Activated CD4-positive, CD25-positive, alpha-beta regulatory T cell treated with anti-CD3 and anti-CD28 coated beads, Interleukin-2, amount 50 U/mL, for 72 hours (primary cell): ENCODE measurements at places on chromosomes 2 and 18.

DNA sequence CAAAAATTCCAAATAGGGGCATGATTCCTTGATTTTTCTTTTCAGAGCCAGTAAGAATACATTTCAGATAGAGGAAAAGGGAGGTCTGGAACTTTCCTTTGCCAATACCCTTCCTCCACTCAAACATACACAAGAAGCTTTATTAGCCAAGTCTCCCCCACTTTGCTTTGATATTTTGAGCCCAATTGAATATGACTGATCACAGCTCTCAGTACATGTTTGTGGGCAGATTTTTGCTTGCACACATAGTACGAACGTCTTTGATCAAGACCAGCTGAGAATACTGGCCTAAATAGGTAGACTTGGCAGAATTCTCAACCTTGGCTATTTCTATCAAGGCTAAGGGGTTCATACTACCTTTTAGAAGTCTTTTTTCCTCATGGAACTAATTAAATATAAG is 148.8 kb upstream of the PGAP1 start:
- DNase-seq: no peak

- DNase-seq: no peak
Observed at GRCh38 chr2:99961196-99961913, 181.0 kb downstream of the AFF3 start.

DNA sequence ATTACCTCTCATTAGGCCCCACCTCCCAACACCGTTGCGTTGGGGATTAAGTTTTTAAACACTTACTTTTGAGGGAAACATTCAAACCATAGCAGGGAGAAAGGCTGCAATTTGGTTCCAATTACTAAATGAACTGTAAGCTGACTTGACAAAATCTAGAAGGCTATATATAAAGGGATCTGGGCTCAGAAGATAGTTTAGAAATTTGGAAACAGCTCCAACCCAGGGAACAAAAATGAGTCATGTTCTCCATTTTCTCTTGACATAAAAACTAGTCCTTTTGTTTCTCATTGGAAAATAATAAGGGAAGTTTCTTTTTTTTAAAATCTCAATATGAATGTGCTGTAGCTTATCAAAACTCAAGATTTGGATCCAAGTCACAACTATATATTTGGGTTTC is 17.5 kb downstream of the MOGAT1 start:
- no peak for DNase-seq

DNA sequence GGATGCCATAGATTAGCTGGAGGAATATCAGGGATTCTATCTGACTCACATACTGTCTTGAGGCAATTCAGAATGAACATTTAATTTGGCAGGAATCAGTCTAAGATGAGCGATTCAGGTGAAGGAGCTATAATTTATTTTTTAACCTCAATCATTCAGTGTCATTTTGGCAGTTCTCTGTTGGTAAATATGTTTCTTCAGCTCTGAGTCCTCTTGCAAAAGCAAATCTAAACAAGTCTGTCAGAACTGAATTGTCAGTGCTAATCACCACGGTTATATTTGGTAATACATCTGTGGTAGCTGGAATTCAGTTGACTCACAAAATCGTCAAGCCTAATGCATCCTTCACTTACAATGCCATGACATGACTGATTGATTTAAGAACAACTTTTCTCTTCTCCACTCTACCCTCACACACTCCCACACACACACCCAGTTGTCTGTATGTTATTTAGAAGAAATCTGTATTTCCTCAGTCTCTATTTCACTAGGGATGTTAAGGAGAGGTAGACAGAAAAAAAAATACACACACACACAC is 516.6 kb upstream of the NXPH2 start:
- DNase-seq: no peak

- no peak for DNase-seq
Observed at GRCh38 chr2:145095641-145096435, 575.9 kb upstream of the ZEB2 start.

GRCh38 chr2:235347691-235348090 is 146.2 kb upstream of the AGAP1 start:
- no peak for DNase-seq

GRCh38 chr18:10336749-10337350 is 117.6 kb upstream of the APCDD1 start:
- DNase-seq: no peak

DNA sequence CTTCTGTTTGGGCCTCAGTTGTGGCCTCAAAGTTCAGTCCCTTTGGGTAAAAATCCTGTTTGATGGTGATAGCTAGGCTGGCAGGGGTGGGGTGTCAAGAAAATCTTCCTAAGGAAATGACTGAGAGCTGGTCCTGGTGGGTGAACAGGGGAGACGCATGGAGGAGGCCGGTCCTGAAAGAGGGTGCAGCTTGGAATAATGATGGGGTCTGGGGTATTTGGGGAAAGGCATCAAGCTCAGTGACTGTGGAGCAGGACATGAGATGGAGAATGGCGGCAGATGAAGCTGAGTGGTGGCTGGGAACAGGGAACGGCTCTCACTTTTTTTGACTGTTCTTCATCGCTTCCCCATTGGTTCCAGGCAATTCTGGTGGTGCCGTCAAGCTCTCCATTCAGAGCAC is 140.7 kb upstream of the PKDCC start:
- no peak for DNase-seq

GRCh38 chr2:43221763-43222474 is 4.5 kb downstream of the ZFP36L2 start:
- peak; percentile 49 for DNase-seq

DNA sequence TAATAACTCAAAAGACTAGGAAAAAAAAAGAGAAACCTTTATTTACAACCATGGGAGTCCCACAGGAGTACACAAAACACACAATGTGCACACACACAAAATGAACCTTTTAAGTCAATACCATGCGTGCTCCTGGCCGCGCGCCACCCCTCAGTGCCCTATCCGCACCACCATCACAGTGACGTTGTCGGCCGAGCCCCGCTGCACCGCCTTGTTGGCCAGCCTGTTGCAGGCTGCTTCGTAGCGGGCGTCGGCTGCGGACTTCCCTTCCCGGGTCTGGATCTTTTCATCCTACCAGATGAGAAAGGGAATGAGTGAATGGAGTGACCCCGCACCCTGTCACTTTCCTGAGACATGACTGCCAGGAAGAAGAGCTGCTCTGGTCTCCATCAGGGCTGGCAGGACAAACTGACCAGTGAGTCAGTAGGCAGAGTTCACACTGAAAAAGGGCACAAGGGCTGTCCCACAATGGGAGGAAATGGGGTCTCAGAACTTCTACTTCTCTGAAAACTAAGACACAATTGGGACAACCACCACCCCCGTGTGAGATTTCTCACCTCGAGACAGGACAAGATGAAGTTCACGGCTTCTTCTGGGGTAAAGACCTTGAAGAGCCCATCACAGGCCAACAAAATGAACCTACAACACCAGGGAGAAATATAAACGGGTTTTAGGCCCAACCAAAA is 11.8 kb downstream of the ERFE start:
- DNase-seq: no peak

DNA sequence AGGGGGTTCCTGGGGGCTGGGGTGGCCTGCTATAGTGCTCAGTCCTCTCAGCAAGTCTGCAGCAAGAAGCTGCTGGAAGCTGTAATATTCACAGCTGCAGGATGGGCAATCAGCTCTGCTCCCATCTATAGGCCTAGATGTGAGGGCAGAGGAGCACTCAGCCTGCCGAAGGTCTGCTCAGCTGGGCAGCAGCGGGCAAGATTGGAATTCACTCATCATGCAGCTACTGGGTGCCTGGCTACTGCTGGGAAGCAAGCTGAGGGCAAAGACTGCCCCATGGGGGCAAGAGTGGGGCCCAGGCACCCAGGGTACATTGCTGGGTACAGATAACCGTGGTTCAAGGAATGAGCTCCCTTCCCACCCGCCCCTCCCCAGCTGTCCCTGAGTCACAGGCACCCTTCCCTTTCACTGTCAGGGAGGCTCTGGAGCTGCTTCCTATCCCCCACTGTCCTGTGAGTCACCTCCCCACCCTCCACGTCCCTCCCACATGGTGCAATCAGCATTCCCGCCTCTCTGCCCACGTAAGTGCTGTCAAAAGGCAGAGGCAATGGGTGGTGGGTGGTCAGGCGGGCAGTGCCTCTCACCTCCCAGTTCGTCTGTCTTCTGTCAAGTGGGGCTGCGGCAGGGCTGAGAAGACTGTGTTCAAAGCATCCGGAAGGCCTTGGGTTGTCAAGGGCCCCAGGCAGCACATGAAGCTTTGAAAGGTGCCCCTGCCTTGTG is 169.2 kb downstream of the TRIM43 start:
- no peak for DNase-seq

GRCh38 chr2:11698009-11698922 is 28.3 kb upstream of the NTSR2 start:
- DNase-seq: no peak

DNA sequence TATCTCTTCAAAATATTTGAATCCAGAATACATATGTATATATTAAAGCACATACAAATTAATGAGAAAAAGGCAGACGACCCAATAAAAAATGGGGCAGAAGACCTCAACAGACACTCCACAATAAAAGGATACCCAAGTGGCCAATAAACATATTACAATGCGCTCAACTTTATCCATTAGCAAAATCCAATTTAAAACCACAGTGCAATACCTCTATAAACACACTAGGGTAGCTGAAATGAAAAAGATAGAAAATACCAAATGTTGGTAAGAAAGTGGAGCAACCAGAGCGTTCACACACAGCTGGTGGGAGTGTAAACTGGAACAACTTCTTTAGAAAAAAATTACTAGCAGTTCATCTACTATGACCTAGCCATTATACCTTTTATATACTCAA is 75.3 kb downstream of the CCDC148 start:
- DNase-seq: no peak

- DNase-seq: no peak
Observed at GRCh38 chr2:130183512-130184373, 1.7 kb downstream of the MZT2B start.

DNA sequence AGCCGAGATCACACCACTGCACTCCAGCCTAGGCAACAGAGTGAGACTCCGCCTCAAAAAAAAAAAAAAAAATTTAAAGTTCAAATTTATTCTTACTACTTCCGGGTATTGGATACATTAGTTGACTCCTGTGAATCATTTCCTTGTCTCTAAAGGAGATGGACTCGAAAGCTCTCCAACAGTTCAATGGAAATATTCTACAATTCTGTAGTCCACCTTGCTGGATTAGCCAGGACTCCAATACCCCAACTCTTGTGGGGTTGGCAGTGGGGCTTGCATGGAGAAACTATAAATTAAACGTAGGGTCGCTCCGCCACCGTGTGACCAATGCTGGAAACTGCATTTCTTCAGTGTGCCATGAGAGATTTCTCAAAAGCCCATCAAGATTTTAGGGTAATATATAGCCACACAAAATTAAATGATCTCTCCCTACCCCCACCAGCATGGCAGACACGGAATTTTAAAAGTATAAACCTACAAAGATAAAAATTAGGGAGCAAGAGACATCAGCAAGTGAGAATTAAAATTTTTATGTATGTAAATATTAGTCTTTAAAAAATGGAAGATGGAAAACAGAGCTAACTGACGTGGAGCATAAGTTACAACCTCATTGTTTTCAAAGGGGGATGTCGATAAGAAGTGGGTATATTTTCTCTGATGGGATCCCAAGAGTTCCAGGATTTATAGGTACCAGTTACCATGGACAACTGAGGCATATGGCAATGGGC is 27.8 kb upstream of the GAREM2 start:
- peak; percentile 52 for DNase-seq

GRCh38 chr2:202704248-202704647 is 69.5 kb downstream of the FAM117B start:
- DNase-seq: no peak

DNA sequence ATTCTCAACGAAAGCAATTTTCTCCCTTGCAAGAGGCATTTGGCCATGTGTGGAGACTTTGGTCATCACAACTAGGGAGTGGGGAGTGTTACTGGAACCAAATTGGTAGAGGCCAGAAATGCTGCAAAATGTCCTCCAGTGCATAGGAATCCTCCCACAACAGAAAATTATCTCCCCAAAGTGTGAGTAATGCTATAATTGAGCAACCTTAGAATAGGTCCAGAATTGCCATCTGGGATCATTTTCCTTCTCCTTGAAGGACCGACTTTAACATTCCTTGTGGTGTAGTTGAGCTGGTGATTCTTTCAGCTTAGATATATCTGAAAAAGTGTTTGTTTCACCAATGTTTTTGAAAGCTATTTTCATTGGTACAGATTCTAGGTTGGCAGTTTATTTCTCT is 111.2 kb upstream of the SMIM21 start:
- no peak for DNase-seq
